ENCODE measurements at places on chromosomes 4 and X.

GRCh38 chr4:115315182-115315581, 201.8 kb upstream of the NDST4 start:
- no peak for DNase-seq

GRCh38 chrX:68995386-68995779, 166.6 kb downstream of the EFNB1 start:
- DNase-seq = no peak

DNA sequence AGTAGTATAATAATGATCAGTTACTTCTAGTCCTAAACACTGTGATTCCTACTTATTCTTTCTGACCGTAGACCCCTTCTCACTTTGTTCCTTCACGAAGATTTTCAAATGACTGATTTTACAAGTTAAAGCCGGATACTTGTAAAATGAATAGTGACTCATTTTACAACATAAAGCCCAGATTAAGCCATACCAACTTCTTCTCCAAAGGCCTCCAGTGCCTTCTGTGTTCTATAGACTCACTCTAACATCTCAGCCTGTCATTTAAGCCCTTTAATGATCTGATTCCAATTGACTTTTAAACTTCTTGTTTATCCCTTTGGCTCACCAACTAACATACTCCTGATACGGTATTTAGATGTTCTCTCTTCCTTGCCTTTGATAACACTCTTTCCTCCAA, 480.0 kb upstream of the HS3ST1 start:
- DNase-seq = no peak

DNA sequence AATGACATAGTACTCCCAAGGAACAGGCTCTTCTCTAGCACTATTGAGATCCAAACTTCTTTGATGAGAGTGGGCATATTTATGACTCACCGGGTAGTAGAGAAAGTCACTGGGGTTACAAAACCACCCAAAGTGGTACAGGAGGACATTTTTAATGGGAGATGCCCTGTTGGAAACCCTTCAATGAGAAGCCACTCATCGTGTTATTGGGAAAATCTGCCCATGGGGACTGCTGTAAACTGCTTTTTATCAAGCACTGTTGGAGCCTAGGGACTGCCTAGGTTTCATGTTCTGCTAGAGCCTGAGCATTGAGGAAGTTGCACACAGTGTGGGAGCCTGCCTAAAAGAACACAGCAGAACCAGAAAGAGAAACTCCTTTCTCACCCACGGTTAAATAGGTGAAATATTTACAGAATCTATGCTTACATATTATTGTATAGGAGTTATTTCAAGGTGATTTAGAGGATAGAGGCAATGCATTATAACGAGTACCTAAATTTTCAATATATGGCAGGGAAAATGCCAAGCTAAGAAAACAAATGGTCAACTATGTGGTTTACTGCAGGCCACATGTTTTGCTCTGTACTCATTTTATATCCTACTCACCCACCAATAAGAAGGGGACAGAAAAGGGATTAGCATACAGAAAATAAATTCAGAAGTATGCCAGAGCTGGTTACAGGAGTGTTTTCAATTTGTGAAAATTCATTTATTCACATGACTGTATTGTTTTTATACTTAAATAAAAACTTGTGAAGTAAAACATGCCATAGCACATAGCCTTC, 559.1 kb downstream of the FSTL5 start:
- DNase-seq = no peak

DNA sequence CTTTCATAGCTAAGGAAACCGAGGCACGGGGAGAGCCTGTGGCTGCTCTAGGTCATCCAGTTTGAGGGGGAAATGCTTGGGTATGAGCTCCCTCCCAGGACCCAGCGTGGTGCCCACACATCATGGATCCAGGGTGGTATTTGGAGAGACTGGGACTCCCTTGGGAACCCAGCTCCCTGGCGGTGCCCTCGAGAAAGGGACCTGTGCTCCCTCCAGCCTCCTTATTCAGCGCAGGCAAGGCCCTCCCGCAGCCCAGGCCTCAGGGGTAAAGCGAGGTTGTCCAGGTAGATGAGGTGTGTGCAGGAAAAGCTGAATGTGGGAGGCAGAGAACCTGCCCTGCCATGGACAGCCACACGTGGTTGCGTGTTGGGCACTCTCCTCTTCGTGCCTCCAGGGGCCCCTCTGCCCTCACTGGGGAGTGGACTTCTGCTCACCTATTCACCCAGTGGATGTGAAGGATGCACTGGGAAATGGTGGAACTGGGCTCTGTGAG, 53.8 kb upstream of the GPR78 start:
- no peak for DNase-seq

GRCh38 chr4:136573460-136573859, 958.8 kb downstream of the PCDH18 start:
- DNase-seq = no peak

- DNase-seq = no peak
These were observed 3.5 kb downstream of the EPGN start for GRCh38 chr4:74311696-74312313.

GRCh38 chr4:165368114-165368513, 10.7 kb upstream of the CPE start:
- DNase-seq = no peak

- no peak for DNase-seq
These were observed 182.5 kb upstream of the GALNT7 start for GRCh38 chr4:172986114-172986513.

DNA sequence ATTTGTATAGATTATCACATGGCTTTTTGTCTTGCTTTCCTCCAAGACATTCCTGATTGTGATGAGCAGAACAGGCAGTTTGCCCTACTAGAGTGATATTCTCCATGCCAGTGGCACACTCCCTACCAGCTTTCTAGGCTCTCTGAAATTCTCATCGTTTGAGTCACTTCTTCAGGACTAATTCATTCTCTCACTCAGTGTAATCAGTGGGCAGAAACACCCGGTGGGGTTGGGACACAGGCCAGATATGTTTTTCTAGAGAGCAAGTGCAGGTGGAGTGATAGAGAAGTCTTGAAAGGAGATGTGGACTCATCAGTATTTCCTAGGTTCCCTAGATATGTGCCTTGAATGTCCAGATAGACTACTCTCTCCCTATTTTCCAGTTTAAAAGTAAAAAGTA, 13.1 kb downstream of the RAB33A start:
- DNase-seq = no peak

DNA sequence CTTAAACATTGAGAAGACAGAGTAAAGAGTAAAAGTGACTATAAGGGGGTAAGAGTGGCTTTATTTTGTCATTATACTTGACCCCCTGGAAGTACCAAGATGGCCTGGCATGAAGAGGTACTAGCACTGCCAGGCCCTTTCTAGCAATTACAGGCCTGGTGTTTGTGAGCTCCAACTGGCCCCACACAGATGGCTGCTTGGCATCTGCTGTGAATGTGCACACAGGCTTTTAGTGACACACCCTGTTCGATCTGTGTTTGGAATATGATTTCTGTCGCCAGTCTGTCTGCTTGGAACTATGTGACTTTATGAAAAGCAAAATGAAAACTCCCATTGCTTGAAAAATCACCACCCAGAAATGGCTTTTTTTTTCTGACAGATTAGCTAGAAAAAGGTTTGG, 123.3 kb downstream of the CLCN4 start:
- no peak for DNase-seq

DNA sequence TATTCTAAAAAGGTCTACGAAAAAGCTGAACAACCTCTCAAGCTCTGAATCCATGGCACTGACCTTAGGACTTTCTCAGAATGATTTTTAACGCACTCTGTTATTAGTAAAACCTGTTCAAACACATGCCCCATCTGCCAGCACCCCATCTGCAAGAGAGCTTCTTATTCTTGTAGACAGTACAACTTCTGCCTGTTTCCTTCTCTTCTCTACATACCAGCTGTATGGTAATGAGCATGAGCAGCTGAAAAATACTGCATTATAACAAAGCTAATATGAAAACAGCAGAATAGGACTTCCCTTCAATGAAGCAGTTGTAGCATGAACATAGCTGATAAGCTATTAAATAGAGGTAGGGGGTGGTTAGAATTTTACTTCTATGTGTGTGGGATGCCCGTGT, 167.9 kb downstream of the FBXW7 start:
- no peak for DNase-seq

DNA sequence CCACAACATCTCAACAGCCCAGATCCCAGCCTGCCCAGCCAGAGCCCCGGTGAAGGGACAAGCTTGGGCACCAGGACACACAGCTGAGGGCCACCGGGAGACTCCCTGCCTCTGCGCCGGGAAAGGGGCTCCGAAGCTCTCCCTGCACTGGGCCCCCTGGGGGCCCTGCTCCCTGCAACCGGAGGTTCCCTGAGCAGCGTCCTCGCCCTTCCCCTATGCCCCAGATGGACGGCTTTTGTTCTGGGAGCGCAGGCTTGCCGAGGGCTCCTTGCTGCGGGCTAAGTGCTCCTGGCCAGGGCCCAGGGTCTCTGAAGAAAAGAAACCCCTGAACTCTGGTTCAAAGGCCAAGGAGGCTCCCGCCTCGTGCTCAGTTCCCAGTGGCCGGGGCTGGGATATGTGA, 899 bp upstream of the ZFP92 start:
- no peak for DNase-seq

GRCh38 chrX:13094828-13095341, 50.5 kb upstream of the FAM9C start:
- DNase-seq = no peak

DNA sequence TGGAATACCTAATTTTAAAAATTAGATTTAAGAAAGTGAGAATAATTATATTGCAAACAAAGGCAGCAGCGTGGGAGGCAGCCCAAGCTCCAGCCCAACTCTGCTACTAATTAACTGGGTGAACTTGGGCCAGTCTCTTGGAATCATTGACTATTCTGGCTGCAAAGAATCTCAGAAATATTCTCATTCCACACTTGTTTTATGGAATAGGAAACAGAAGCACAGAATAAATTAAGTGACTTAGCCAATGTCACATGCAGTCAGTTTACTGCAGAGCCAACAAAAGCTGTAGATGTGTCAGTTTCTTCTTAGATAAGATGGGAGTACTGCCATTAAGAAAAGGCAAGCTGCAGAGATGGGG, 132.6 kb upstream of the FAM9B start:
- no peak for DNase-seq

DNA sequence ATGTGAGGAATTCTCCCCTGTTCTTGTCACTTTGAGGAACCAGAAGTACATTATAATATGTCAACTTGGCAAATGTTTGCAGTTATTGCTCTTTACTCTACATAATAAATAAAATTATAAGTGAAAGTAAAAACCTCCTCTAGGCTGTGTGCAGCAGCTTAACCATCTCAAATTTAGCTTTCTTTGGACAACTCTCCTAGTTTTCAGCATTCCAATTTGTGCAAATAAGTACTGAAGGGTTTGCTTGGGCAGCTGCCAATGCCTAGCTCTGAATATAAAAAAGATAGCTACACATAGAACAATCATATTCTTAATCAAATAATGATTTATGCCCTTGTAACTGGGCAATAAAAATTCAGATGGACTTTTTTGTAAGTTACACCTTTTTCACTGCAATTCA, 82.5 kb downstream of the GASK1B start:
- no peak for DNase-seq

- no peak for DNase-seq
These were observed 93.8 kb downstream of the ARHGAP10 start for GRCh38 chr4:147825451-147826287.

GRCh38 chrX:74009041-74009440, 294.9 kb upstream of the ZCCHC13 start:
- no peak for DNase-seq

GRCh38 chr4:182224192-182224850, 18.9 kb upstream of the TENM3 start:
- no peak for DNase-seq

- no peak for DNase-seq
These were observed 527.6 kb upstream of the FAM47C start for GRCh38 chrX:36480441-36480990.

DNA sequence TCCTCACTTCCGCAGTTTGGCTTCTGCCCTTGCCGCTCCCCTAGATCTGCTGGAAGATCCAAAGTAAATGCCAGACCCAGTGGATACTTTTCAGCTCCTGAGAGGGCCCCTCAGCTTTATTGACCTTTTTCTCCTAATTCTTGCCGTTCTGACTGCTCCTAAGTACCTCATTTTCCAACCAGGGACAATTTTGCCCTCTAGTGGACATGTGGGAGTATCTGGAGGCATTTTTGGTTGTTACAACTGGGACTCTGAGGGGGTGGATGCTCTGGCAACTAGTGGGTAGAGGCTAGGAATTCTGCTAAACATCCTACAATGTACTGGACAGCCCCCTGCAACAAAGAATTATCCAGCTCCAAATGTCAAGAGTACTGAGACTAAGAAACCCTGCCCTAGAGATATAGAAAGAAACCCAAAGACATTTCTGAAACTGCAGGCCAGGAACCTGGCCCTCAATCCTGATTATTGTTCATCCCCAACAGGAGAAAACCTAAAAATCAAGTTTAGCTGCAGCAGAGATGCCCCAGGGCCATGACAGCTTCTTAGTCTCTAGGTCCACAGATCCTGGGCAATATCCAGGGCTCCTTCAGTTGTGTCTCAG, 3.4 kb downstream of the TEX13B start:
- no peak for DNase-seq

- no peak for DNase-seq
These were observed 185.7 kb upstream of the TBL1X start for GRCh38 chrX:9279234-9279544.

DNA sequence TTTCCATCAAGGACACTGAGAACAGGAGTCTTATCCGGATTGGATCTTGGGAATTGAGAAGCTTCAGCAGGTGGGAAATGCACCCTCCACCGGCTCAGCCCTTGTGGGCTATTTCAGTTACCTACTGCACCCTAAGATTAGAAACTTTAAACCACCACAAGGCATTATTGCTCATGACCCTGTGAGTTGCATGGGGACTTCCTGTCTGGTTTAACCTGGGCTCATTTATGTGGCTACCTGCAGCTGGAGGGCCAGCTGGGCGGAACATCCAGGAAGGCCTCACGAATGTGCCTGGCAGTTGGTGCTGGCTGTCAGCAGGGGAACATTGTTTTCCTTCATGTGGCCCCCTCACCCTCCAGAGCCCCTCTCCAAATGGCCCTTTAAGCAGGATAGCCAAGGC, 164.1 kb downstream of the DEFB131A start:
- DNase-seq = no peak

DNA sequence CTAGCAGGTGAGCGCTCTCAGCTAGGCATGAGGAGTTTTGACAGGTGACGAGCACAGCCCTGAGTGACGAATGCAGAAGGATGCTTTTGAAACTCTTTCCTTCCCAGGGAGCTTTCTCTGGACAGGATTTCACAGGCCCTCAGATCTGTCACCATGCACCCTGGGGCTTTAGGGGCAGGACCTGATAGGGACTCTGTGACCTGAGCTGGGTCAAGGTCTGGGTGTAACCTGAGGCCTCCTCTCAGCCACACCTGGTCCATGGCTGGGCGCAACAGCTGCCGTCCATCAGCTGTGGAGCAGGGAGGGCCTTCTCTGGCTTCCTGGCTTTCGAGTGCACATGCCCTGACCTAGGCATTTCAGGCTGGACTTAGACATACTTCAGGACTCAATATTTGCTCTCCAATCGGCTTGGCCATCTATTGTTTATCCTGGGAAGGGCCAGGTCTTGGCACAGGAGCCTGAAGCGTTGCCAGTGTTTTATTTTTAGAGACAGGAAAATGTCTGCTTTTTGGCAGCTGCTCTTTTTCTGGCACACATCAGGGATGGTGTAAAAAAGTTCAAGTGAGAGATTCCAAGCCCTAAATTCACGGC, 56.4 kb downstream of the C4orf51 start:
- no peak for DNase-seq
